Progenitor cell of endocrine pancreas (in vitro differentiated cells): ENCODE measurements at places on chromosomes 6 and 20.

- no peak for DNase-seq
Observed at GRCh38 chr6:98516206-98516605, 318.2 kb upstream of the POU3F2 start.

DNA sequence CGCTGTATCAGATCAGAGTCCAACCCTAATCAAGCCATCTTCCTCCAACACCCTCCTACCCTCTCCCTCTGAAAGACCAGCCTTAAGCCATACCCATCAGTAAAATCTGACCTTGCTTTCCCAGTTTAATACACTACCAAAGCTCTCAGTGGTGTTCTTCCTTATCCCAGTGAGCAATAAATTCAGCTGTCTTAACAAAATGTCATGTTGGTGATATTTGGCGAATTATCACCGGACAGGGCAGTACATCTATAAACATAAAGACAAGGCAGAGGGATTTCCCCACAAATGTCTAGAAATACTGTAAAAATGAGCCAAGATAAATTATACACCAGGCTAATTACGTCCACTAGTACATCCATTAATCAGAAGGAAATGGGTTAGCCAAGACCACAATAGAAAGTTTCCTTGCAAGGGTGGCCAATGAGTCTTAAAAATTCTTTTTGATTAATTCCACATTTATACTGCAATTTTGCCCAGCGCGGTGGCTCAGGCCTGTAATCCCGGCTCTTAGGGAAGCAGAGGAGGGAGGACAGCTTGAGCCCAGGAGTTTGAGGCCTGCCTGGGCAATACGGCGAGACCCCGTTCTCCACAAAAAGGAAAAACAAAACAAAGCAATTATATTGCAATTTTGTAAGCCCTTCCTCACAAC lies 905 bp downstream of the RARS2 start:
- no peak for DNase-seq

DNA sequence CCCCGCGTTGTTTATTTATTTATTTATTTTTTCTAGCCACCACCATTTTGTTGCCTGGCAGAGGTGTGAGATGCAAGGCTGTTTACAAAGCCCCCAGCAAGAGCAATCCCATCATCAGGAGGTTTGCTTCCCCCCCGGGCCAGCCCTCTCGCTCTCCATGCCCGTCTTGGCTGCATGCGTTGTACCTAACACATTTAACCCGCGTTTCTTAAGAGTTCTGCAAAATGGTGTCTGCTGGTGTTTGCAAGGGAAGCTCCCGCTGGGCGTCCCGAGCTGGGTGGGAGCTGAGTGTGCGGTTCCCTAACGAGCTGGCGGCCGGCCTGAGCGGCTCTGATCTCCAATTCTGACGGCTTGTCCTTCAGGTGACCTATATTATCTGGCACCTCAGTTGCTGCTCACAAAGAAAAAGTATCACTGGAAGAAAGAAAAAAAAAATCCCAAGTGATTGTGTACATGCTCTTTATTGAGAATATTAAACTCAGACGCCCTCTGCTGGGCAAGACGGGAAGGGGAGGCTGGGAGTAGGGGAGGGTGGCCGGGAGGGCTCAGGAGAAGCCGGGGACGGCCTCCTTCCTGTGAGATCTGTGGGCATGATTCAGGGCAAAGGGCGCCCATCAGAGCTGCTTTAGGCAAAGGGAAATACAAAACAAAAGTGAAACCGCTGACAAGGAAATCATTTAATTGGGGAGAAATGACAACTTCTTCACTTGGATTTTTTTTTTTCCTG lies 154.8 kb downstream of the BCAS1 start:
- DNase-seq, result peak; percentile 90

DNA sequence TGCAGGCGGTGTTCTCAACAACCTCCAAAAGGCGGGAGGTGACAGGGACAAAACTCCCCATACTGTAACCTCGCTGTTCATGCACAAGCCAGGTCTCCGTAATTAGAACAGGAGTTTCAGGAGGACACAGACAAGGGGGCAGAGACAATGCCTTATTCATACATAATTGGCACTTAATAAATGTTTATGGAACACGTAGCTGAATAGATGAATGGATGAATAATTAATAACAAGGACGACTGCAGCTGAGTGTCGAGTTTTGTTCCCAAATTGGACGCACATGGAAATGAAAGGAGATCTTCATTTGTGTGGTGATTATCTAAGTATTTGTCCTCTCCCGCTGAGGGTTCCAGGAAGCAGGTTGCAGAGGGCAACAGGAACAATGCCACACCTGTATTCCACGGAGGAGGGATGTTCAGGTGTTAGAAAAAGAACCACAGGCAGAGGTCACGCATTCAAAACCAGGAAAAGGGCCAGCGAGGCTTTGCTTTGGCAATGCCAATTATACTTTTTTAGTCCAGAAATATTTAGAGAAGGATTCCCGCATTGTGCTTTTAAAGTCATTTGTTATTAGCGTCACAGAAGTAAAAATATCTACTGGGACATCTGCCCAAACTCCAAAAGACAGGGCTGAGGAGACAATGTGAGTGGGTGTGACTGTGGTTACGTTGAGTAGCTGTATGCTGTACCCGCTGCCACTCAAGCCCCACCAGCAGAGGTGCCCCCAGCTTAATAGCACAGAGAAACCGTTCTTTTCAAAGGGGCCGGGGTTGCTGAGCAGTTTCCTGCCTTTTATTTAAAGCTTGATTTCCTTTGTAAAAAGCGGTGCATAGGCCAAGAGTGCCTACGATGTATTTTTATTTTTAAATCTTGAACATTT lies 123.3 kb downstream of the PXDC1 start:
- no peak for DNase-seq

DNA sequence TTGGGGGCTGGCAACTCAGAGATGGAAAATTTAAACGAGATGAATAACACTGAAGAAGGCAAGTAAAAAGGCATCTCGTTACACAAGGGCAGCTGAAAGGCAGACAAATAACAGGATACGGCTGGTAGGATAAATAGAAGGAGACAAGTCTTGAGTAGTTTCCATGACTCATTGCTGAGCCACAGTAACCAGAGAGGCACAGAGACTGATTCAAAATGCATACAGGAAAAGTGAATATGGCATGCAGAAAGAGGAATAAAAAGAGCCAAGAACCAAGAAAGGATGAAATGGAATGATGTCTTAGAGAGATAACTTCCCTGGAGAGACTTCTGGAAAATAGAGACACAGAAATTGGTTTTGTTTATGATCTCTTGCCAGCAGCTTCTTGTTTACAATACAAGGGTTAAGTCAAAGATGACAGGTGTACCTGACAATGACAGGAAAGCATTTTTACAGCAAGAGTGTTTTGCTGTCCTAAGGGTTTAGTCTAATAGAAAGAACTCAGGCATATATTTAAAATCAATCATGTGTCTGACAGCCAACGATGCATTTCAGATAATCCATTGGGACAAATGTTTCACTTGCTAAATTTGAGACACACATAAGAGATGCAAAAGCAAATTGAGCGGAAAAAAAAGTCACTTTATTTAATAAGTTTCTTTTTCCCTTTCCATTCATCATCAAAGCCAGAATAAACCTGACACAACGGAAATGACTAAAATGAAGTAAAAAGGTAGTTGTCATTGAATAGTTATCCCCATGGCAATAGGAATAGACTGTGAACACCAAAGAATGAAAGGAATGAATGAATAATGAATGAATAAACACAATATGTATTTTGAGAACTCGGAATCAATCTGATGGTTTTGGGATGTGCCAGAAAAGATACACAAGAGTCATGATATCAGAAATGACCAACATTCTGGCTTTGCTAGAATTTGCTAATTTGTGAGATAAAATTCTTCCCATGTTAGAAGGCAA lies 68.0 kb upstream of the KCNQ5 start:
- no peak for DNase-seq

- DNase-seq, result no peak
Observed at GRCh38 chr6:158834675-158835385, 15.7 kb upstream of the EZR start.

GRCh38 chr20:32522526-32522775 lies 62.7 kb downstream of the NOL4L start:
- DNase-seq, result no peak

- no peak for DNase-seq
Observed at GRCh38 chr6:19715167-19715551, 122.0 kb upstream of the ID4 start.

DNA sequence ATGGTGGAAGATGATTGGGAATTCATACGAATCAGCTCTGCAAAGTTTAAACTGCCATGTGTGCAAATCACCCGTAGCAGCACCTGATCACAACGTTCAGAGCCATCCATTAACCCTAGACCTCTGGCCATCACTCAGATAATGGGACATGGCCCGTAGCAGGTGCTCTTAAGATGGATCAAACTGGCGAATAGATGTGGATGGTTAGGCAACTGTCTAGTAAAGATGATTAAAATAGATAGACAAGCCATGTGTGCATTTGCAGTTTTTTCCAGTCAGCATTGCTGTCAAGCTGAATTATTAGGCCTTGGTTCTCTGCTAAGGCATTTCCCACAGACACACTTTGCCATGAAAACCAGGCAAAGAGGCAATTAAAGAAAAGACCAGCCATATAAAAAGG lies 40.6 kb upstream of the PHACTR1 start:
- DNase-seq, result no peak

DNA sequence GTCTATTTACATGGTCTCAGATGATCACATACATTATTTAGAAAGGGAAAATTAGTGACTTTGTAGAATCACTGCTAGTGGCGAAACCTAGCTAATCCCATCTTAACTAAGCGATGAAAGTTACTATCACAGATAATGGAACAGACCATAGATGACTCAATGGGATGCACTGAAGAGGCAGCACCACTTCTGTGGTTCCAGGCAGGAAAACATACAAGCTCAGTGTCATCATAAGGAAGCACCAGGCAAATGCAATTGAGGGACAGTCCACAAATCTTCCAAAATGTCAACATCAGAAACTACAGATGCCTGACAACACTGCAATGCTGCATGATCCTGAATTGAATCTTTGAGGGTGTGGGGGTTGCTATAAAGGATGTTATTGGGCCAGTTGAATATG lies 15.9 kb upstream of the SNAI1 start:
- DNase-seq, result no peak

GRCh38 chr6:95815389-95816056 lies 200.3 kb upstream of the FUT9 start:
- no peak for DNase-seq

GRCh38 chr6:142853244-142854180 lies 91.5 kb downstream of the HIVEP2 start:
- no peak for DNase-seq

GRCh38 chr20:32434434-32434833 lies 76.3 kb downstream of the ASXL1 start:
- no peak for DNase-seq

DNA sequence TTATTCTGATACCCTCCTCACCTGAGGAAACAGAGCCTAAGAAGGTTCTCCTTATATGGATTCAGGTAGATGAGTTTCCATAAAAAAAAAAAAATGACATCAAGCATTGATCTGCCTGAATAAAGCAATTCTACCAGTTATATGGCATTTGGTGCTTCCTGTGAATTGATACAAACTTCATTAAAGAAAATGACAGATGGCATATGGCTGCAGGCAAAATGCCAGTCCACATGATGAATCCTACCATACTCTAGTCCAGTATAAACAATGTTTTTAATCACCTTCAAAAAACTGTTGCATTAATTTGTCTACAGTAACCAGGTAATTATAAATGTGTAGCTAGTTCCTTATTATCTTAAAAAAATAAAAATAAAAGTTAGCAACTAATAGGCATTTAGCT lies 559.2 kb upstream of the FLRT3 start:
- DNase-seq, result no peak

GRCh38 chr6:42131531-42131930 lies 10.9 kb downstream of the C6orf132 start:
- DNase-seq, result no peak

DNA sequence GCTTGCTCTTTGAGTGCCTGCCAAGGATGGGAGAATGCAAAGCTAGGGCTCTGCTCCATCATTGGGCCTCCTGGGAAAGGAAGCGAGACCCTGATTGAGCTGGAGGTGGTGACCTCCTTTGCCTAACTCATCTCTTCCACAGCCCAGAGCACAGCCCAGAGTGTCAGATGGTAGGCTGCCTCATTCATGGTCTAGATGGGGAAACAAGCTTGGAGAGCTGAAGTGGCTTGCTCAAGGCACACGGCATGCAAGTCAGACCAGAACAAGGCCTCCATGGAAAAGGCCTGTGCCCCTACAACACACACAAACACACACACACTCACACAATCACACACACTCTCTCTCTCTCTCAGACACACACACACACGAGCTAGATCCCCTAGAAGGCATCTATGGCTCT lies 17.5 kb downstream of the TGM3 start:
- DNase-seq, result no peak

DNA sequence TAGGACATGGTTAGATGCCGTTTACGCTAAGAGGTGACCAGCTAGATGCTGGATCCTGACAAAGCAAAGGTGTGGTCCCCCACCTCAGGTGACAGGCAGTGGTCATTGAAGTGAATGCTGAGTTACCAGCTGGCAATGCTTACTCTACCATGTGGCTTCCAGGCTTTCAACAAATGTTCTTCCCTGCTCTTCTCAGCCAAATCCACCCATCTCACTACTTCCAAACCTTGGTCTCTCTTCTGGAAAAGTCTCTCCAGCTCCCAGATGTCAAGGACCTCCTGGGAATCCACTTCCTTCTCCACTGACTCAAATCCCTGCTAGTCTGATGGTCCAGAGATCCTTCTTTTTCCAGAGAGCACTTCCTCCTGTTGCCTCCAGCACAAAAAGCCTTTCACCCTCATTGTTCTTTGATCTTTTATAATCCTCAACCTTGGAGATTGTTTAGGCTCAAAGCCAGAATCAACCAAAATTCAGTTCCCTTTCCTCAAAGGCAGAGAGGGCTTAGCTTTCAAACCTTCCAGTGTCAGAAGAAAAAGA lies 228.0 kb downstream of the ZNF217 start:
- no peak for DNase-seq

DNA sequence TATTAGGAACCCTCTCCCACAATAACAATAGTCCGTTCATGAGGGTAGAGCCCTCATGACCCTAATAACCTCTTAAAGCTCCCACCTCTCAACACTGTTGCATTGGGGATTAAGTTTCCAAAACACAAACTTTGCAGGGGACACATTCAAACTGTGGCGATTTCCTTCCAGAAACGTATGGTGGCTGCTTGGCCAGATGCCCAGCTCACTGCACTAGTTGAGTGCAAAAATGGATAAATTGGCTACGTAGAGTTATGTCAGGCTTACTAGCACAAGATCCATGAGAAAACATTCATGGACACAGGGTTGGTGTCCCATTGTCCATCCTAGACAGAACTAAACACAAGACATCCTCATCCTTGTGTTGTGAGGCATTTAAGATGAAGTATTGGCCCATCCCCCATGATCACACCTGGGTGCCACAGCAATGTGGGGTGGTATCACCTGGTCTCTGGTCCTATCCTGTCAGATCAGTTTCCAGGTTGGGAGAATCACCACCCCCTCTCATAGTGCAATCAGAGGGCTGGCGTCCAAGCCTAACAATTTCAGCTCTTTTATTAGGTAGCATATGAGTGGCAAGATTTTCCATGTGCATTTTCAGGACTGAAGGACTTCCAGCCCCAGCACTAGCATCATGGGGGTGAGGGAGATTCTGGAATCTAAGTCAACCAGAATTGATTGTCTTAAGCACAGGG lies 63.4 kb upstream of the ELOVL5 start:
- DNase-seq, result no peak

GRCh38 chr20:46261456-46262253 lies 46.6 kb downstream of the CDH22 start:
- DNase-seq, result no peak
